HS-5 (cell line): ENCODE measurements at places on chromosomes 3 and 15.

- DNase-seq = no peak
Observed at GRCh38 chr3:21715662-21716061, 35.3 kb downstream of the ZNF385D start.

DNA sequence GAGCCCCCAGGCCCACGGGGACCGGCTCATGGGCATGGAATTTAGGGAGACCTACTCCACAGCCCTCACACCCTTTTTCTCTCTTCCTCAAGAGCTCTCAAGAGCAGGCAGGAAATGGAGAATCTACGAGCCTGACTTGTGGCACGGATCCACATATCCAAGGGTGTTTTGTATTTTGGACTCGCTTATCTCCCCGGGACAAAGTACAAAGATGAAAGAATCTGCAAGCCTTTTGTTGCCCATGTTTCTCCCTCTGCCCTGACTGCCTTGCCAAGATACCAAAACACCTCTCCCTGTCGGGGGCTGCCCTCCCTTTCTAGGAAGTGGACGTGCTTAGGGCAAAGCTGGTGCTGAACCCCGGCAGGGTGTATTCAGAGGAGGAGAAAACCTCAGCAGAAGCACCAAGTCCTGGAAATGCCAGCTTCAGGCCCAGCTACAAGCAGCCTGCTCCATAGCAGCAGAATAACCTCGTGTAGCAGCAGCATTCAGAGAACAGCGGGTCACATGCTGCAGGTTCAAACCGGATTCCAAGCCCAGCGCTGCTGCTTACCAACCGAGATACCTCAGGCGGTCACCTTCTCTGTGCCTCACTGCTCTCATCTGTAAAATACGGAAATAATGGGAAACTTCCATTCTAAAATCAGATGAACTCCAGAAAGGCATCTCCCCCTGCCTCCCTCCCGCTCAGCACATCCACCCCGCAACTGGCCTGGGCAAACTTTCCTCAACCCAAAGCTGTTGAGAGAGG, 35.2 kb downstream of the DNASE1L3 start:
- no peak for DNase-seq

DNA sequence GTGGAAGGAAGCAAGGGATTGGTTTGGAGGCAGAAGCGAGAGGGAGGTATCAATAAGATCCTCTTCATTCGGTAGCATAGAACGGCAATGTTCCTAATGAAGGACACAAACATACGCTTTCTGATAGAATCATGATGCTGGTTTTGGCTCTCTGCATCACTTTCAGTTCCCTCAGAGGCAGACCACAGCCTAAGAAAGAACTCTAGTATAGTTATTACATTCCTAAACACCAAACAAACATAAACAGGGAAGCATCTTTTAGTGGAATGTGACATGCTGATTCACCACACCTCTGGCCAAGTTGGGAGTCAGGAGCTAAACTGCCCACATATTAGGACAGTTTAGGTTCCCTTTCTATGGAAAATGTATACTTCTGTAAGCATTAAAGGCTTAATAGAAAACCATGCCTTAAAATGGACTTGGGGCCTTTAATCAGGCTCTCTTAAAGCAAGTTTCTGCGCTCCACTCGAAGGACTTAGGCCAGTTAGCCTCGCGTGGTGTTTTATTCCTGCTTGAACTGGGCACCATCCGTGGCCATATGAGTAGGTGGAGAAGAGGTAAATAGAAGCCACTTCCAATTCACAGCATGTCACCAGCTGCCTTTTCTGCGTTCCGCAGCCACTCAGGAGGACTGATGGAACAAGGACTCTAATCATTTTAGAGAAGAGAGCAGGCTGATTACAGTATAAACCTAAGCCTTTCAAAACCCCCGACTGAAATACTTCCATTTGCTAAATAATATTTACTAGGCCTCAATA, 53.7 kb downstream of the CD47 start:
- DNase-seq = peak; percentile 9

- DNase-seq = no peak
Observed at GRCh38 chr3:50193746-50194127, 2.3 kb downstream of the GNAT1 start.

DNA sequence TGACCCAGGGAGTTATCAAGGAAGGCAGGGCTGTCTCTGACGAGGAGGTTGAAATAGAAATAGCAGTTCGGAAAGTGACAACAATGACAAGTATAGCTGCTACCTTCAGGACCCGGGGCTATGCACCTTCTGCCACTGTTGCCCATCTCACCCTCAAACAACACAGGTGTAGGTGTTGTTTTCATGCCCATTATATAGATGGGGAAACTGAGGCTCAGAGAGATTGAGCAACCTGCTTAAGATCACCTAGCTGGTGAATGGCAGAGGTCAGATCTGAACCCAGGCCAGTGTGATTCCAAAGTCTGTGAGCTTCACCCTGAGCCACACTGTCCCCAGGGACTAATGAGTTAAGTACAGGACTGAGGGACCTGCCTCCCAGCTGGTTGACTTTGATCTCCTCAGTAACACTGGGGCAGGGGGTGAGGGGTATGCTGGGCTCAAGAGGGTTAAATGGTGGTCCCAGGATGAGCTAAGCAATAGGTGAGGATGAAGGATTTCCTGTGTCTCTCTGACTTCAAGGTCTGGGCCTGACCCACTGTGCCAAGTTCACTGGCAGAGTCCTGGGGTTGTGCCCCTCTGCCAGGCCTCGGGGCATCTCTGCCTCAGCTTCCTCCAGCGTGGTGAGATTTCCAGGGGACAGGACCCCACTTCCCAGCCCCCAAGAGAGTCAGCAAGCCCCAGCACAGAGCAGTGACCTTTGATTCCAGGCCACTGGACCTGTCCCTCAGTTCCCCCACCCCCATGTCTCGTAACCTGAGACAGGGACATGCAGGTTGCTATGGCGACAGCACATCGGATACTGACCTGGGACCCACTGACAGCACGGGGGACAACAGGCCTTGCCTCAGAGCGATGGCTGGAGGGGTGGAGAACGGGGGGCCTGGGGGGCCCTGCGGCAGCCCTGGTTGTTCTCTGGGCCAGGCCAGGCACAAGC, 35.0 kb downstream of the ATP2B2 start:
- no peak for DNase-seq

DNA sequence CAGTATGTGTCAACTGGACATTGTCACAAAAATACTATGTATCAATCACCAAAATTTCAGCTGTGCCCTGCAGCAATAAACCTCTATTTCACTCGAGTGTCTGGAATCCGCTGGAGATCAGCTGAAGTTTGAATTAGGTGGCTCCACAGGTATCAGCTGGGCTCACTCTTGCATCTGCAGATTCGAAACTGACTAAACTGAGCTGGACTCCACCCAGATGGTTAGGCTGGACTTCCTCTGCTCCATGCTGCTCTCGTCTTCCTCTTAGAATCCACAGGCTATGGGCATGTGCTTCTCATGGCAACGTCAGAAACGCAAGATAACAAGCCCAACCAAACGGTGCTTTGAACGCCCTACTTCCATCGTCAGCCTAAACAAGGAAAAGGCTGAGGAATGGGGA, 565.3 kb upstream of the ROBO2 start:
- DNase-seq = no peak

GRCh38 chr3:134619884-134620445, 30.9 kb downstream of the KY start:
- no peak for DNase-seq

DNA sequence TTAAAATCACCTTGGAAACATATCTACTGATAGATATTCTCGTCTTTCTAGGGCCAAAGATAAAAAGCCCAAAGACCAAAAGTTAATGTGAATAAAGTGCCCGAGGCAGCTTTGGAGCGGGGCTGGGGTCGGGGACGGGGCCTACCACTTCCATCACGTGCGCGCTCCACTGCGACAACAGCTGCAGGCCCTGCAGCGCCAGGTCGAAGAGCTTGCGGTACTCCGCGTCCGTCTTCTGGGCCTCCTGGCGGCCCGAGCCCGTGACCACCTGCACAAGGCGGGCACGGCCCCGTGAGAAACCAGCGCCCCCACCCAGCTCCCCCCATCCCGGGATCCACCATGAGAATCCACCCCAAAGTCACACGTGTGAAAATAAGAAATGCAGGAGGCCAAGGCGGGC, 52.4 kb downstream of the CYFIP1 start:
- DNase-seq = no peak

GRCh38 chr3:54982807-54983206, 54.9 kb upstream of the LRTM1 start:
- no peak for DNase-seq

- no peak for DNase-seq
Observed at GRCh38 chr15:99546441-99547100, 19.2 kb upstream of the MEF2A start.

- no peak for DNase-seq
Observed at GRCh38 chr15:95329362-95329761, 1001.1 kb upstream of the NR2F2 start.

- no peak for DNase-seq
Observed at GRCh38 chr15:68672781-68673205, 94.0 kb downstream of the CORO2B start.

- no peak for DNase-seq
Observed at GRCh38 chr3:155161640-155162292, 81.6 kb downstream of the MME start.

GRCh38 chr3:161263057-161263456, 41.9 kb downstream of the NMD3 start:
- no peak for DNase-seq

- DNase-seq = no peak
Observed at GRCh38 chr3:192336286-192336685, 391.1 kb downstream of the FGF12 start.

DNA sequence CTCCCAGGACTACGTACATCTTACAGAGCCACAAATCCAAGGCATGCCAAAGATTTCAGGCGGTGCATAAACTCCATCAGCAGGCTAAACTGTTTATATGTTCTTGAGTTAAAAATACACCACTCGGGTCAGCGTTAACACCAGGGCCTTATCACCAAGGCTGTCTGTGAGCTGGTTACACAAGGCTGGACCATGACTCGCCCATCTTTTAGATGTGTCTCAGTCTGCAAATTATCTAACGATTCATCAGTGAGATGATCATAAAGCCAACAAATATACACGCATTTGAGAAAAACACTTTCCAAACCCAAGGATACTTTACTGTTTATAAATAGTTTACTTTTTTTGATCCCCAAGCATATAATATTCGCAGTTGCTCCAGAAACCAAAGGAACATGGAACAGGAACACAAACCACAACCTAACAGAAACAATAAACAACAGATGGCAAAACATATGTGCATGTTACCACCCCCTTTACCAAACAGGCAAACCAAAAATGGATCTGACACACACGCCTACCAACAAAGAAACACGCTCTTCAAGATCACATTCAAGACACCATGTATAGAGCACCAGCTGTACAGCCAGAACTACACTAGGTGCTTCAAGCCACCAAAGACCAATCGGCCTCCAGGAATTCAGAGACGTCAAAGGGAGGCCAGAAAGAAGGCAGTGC, 15.4 kb downstream of the LRIG1 start:
- peak; percentile 39 for DNase-seq

GRCh38 chr3:187987924-187988323, 166.0 kb upstream of the LPP start:
- no peak for DNase-seq

GRCh38 chr3:79846148-79846933, 78.5 kb upstream of the ROBO1 start:
- DNase-seq = no peak

- no peak for DNase-seq
Observed at GRCh38 chr3:128623762-128624176, 26.8 kb downstream of the RPN1 start.

DNA sequence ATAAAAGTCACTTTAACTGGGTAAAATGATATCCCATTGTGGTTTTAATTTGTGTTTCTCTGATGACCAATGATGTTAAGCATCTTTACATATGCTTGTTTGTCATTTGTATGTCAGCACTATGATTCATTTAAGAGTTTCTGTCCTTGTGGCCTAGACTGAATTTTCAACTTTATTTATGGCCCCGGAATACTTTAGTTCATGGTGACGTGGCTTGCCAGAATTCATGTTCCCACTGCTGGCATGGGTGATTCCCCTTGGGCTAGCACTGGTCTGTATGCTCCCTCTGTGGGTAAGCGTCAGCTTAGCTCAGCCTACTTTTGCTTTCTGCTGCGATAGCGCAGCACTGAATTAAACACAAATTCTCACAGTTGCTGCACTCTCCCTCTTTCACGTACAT, 436.3 kb upstream of the SGO1 start:
- DNase-seq = peak; percentile 95

DNA sequence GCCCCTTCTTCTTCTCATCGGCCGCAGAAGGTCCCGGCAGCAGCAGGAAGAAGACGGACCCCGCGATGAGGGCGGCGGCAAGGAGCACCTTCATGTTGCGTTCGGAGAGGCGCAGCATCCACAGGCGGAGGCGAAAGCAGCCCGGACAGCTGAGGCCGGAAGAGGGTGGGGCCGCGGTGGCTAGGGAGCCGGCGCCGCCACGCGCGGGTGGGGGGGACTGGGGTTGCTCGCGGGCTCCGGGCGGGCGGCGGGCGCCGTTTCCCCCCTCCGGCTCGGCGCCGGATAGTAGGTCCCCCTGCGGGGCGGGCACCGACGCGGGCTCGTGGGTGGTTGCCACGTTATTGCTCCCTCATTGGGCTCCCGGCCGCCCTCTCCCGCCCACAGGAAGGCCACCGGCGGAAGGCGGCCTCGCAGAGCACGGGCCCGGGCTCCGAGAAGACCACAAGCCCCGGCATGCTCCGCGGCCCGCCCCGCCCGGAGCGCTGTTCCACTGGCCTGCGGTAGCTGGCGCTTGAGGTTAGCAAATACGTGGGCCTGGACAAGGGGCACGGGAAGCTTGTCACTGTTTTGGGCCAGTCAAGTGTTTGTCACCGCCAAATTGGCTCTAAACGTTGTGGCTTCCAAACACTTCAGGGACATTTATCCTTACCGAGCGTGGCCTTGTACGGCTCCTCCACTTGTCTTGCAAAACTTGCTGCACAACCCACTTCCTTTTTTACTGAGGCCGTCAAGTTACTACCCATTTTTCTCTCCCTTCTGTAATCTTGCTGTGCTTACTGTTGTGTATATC, at the start of gene PPIB:
PPIB (minus strand) TSS at position 154 of the 790 bp plus-strand sequence; CDS start at position 118, 36 bp downstream.
- peak; percentile 80 for DNase-seq

GRCh38 chr15:38332711-38333110, 80.1 kb downstream of the SPRED1 start:
- no peak for DNase-seq

DNA sequence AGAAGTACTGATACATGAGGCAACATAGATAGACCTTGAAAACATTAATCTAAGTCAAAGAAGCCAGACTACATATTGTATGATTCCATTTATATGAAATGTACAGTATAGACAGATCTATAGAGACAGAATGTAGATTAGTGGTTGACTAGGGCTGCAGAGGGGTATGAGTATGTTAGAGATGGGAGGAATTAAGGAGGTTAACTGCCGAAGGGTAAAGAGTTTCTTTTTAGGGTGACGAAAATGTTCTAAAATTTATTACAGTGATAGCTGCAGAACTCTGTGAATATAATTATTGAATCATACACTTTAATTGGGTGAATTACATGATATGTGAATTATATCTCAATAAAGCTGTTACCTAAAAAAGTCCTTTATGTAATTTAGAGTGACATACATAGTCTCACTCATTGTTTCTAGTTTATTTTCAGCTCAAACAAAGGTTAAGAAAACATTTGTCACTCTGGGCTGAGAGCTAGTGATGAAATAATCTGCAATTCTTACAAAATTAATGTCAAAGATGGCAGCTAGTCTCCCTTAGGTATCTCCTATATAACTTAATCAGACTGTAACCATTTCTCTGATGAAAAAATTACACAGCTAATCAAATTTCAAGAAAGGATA, 61.4 kb downstream of the DENND4A start:
- no peak for DNase-seq

GRCh38 chr3:24493746-24494617, 668 bp downstream of the THRB start:
- DNase-seq = no peak
